ENCODE measurements at places on chromosomes 7 and 10. TPM values are rescaled to one million over a fixed set of nuclear protein-coding genes. Genes with fewer than 3 reads are reported as not detected.

DNA sequence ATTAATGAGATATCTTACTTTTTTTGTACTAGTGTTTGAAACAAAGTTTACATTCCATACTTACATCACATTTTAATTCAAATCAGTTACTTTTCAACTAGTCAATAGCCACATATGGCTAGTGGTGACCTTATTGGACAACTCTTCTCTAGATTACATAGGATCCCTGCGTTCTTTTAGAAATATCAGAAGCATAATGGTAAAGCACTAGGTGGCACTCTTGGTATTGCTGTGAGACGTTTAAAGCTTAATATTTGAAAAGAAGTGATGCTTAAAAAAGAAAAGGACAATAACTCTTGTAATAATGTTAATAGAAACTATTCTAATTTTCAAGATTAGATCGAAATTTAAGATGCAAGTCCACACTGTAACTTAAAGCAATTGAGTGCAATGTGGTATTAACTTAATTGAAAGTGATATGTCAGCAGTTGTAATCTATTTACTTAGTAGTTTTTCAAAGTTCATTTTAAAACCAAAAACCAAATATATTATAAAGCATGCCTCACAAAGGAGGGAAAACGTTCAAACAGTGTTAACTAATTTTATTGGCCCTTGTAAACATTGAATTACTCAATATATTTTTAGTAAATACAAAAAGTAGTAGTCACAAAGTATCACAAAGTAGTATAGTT, 339.1 kb downstream of the ATRNL1 start:
- DNase-seq: no peak

DNA sequence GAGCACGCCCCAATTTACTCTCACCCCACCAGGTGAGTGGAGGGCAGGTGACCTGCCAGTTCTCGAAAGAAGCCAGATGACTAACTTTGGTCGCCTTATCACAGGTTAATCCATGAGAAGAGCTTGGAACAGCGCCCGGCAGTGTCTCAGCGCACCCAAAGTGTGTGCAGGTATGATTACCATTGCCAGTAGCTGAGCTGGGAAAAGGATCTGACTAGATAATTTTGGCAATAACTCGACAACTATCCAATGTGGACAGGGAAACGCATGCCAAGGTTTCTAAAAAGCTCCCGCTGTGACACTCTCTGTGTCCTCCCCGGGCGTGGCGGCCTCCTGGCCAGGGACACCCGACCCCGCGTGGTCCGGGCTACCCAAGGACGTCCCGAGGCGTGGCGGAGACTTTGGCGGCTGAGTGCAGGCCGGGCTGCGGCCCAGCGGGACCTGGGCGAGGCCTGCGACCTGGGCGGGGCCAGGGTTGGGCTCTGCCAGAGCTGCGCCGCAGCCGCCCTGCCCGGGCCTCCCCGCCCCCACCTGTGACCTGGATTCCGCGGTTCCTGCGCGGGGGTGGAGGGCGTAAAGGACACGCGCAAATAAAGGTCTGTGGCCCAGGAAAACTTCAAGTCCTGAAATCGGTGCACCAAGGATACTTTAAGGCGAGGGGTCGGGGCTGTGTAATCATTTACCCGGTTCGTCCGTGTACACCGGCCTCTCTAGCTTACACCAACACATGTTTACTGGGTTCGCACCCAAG, 13.7 kb upstream of the WAPL start:
- peak; percentile 78 for DNase-seq

- no peak for DNase-seq
Observed at GRCh38 chr10:117720931-117721835, 178.6 kb downstream of the EMX2 start.

- no peak for DNase-seq
Observed at GRCh38 chr7:21914671-21915070, 31.0 kb downstream of the CDCA7L start.

GPR26 gene
- not detected for total RNA-seq

DNA sequence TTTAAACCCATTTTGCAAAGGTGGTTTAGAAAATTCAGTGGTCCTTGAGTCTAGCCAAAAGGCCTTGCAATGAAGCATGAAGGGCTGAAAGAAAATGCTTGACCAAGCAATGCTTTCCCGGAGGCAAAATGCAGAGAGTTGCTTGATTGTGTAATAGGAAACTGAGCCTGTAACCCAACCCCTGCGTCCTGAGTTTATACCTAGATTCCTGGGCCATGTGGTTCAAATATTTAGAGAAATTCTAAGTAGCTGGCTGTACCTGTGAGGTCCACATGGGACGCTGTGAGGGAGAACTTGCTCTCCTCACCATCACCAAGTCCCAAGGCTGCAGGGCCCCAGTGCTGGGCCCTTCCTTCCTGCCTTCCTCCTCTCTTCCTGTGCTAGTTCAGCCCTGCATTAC, 45.7 kb downstream of the CXCL12 start:
- DNase-seq: no peak

DNA sequence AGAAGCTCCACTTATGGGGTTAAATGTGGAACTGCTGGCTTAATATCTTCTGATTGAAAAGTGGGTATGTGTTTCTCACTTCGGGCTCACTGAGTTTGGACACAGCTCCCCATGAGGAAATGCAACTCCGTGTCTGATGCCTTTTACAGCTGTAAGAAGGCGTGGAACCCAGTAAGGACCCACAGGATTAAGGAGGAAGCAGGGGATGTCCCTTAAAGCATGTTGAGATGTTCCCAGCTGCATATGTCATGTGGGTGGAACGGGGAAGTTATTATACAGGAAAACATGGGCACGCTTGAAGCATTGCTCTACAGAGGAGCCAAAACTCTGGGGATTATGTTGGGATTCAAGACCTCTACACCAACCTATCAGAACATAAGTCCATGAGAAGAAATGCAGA, 224.4 kb downstream of the NEBL start:
- DNase-seq: no peak

DNA sequence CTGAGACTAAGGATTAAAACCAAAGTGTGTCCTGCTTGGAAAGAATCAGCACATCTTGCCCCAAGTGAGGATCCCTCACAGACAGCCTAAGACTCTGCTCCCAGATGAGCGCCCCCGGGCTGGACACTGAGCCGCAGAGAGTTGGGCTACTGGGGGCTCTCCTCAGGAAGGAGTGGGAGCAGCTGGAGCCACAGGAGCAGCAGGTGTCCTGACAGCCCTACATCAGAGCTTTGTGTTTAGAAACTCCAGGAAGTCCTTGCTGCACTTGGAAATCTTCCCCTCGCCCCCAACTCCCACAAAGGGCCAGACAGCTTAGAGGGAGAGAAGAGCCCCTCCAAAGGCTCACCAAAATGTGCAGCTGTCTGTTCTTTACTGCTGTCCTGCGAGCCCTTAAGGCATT, 172.2 kb downstream of the HERPUD2 start:
- no peak for DNase-seq

- no peak for DNase-seq
Observed at GRCh38 chr10:95214369-95214768, 20.3 kb downstream of the ACSM6 start.

GRCh38 chr10:127470911-127471310, 78.2 kb upstream of the NPS start:
- DNase-seq: no peak

DNA sequence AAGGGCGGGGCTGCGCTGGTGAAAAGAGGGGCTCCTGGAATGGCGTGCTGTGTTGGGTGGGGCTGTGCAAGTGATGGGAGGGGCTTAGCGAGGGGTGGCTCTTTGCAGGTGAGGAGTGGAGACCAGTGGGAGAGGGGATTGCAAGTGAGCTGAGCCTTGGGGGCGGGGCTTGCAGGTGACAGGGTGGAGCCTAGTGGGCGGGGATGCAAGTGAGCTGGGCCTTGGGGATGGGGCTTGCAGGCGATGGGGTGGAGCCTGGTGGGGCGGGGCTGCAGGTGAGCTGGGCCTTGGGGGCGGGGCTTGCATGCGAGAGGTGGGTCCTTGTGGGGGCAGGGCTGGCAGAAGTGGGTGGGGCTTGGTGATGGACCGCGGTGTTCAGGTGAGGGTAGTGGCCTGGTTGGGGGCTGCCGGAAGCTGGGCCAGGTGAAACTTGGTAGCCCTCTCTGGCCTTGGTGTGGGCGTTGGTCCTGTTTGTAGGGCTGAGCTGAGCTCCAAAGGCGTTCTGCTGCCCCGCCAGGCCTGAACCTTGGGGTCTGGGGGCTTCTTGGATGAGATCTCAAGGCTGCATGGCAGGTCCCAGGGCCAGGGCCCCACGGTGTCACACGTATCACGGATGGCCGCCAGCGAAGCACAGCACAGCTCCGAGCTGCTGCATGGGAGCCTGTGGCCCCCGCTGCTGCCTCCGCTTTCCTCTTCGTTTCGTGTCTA, 743 bp upstream of the PITRM1 start:
- no peak for DNase-seq

- no peak for DNase-seq
Observed at GRCh38 chr10:84348860-84349259, 20.5 kb downstream of the CCSER2 start.

PLXNA4 gene
- total RNA-seq: 15.0 TPM

FAM180A gene
- 21.7 TPM for total RNA-seq

FEZF1 gene
- not detected for total RNA-seq

GDF2 gene
- not detected for total RNA-seq

GRCh38 chr7:97845622-97846203, 26.5 kb downstream of the ASNS start:
- no peak for DNase-seq

DNA sequence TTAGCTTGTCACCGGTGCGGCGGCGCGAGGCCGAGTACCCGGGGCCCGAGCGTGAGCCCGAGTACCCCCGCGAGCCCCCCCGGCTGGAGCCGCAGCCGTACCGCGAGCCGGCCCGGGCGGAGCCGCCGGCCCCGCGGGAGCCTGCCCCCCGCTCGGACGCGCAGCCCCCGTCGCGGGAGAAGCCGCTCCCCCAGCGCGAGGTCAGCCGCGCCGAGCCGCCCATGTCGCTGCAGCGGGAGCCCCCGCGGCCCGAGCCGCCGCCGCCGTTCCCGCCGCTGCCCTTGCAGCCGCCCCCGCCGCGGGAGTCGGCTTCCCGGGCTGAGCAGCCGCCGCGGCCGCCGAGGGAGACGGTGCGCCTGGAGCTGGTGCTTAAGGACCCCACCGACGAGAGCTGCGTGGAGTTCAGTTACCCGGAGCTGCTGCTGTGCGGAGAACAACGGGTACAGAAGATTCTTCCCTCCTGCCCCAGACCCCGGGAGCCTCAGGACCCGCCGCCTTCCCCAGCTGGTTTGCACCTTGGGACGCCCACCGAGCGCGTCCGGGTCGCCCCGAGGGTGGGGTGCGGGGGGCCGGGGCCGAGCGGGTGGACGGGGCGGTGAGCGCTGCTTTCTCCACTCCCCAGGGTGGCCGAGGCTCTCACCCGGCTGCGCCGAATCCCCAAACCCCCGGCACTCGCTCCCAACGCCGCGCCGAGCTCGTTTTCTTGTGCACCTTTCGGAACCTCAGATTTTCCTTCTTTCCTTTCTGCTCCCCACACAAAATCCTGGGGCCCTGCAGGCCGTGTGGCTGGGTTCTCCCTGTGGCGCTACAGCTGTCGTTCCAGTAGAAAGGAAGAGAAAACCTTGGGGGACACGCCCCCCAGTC, 708 bp downstream of the UBN2 start:
- DNase-seq: no peak

GRCh38 chr7:35253710-35254495, at the start of gene TBX20:
TSS of gene TBX20 (minus strand) at chr7:35254100. CDS start at chr7:35253620, 480 bp downstream.
- peak; percentile 69 for DNase-seq

STEAP1B gene
- 0.72 TPM for total RNA-seq

PON3 gene
- 0.23 TPM for total RNA-seq

DNA sequence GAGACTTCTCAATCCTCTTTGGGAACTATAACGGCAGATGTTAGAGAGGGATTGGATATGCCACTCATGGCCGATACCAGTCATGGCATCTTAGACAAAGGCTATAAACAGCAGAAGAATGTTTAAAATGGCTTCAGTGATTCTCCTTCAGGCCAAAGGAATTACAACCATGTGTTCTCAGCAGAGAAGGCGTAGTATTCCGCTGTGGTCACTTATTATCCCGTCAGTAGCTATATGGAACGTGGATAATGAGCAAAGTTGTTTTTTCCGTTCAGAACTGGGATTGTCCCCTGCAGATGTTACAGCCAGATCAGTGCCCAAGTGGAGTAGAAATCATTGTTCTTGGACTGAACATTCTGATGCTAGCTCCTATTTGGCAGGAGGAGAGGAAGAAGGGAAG, 43.1 kb downstream of the TEX36 start:
- no peak for DNase-seq

ASNS gene
- 5.1 TPM for total RNA-seq

GRCh38 chr10:30573721-30574431, 55.7 kb downstream of the LYZL2 start:
- no peak for DNase-seq

DNA sequence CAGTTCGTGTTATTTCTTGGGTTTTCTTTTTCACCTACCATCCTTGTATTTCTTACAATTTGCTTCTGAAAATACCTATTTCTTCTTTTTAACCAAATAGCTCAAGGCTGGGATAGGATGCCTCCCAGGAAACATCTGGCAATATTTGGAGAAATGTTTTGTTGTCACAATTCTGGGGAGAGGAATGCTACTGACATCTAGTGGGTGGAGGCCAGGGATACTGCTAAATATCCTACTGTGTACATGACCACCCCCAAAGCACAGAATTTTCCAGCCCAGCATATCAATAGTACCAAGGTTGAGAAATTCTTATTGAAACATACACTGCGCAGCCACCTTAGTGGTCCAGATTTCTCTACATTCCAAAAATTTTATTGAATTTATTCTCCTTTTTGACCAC, 55.5 kb downstream of the CNTNAP2 start:
- DNase-seq: no peak

GRCh38 chr10:101061624-101062231, at the start of gene KAZALD1:
TSS of gene KAZALD1 (plus strand) at chr10:101061989. CDS start at chr10:101062593, 604 bp downstream.
- DNase-seq: peak; percentile 74

DNA sequence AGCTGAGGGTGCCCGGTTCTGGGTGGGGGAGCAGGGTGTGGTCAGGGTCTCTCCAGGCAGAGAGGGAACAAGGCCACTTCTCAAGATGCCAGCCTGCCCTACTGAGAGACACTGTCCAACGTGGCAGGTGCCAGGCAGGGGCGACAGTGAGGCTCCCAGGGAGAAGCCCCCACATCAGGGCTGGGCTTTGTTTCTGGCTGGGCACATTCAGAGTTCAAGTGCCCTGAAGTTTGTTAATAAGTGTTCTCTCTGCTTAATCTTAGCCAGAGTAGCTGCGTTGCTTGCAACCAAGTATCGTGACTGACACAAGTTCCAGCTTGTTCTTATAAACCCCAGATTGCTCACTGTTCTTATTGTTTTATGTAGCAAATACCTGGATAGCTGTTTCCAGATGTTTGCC, 21.8 kb downstream of the FOXL3 start:
- no peak for DNase-seq

KNDC1 gene
- total RNA-seq: 0.88 TPM

NME8 gene
- total RNA-seq: not detected

- DNase-seq: no peak
Observed at GRCh38 chr10:43599333-43599732, 6.9 kb upstream of the ZNF485 start.
